ENCODE measurements at places on chromosomes 1 and 21.
A peak's percentile ranks its signal among the peaks of the same experiment; 100 is the strongest.

GRCh38 chr1:174239541-174239940, 80.2 kb downstream of the RABGAP1L start:
- no peak for DNase-seq

DNA sequence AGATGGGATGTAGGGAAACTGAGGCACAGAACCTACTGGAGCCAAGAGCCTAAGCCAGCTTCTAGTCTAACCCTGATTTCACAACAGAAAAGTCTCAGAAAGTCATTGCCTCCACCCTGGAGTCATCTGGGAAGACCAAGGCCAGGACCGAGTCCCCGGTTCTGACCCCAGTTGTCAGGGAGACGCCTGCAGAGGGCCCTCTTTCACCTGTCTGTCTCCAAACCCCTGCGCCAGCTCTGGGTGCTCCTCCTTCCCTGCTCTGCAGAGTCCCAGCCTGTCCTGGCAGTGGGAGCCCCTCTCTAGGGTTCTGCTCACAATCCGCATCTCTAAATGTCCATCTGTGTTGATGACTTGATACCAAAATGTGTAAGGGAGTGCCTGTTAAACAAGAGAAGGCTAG, 149.7 kb downstream of the PGBD5 start:
- DNase-seq = no peak

GRCh38 chr1:226957714-226958113, 17.6 kb downstream of the COQ8A start:
- no peak for DNase-seq

GRCh38 chr1:25664357-25665199, 48.0 kb downstream of the MAN1C1 start:
- peak; percentile 59 for DNase-seq

DNA sequence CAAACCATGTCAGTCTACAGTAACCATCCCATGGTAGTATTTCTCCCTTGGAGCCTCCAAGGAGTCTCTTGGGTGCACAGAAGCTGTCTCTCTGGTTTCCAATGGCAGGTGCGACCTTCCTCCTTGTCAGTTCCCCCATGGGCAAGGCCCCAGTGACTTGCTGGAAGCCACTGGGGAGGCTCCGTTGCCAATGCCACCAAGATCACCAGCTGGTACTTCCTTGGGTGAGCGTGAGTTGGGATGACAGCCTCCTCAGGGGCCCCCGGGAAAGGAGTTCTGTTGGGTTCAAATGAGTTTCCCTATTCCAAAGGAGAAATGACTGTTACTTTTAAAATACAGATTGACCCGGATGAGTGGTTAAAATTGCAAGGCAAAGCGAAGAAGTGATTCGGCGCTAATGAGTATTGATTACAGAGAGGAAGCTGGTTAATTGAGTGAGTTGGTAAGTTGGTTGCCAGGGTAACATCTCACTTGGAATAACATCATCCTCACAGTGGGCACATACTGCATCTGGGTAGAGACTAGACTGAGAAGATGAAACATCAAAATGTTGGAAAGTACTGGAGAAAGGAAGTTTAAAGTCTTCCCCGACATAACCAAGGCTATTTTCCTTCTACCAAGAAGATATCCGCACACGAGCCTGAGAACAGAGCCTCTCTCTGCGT, 53.0 kb upstream of the LAPTM5 start:
- DNase-seq = no peak

GRCh38 chr1:37306871-37307270, 167.5 kb upstream of the ZC3H12A start:
- DNase-seq = no peak

DNA sequence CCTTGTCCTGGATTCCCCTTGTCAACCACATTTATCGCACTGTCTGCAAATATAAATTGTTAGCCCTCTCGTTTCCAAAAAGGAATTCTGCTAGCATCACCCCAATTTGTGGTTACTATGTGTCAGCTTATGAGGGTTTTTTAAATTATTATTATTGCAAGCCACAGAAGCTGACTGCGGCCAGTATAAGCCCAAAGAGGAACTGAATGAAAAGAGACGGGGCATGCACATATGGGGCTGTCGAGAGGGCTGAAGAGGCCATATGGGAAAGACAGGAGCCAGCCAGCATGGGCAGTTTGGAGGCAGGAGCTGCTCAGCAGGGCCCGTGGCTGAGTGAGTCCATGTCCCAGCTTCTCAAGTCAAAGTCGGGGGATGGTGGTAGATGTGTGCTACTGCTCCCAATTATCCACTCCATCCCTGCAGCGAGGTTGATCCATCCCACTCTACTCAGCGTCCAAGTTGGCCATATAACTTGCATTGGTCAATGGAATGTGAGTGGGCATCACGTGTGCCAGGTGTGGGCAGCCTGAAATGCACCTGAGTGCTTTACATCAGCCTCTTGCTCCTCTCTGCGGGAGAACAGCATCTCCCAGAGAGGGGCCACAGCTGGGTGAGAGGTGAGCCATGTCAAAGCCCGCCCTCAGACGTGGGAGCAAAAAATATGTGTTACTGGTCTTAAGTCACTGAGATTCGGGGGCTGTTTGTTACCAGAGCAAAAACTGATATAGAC, 37.6 kb upstream of the LDLRAP1 start:
- DNase-seq = no peak

- no peak for DNase-seq
Measured at GRCh38 chr1:179921981-179922872, 32.4 kb upstream of the CEP350 start.
